ENCODE measurements at places on chromosomes 7 and 10. TPM values are rescaled to one million over a fixed set of nuclear protein-coding genes. Genes with fewer than 3 reads are reported as not detected.

DNA sequence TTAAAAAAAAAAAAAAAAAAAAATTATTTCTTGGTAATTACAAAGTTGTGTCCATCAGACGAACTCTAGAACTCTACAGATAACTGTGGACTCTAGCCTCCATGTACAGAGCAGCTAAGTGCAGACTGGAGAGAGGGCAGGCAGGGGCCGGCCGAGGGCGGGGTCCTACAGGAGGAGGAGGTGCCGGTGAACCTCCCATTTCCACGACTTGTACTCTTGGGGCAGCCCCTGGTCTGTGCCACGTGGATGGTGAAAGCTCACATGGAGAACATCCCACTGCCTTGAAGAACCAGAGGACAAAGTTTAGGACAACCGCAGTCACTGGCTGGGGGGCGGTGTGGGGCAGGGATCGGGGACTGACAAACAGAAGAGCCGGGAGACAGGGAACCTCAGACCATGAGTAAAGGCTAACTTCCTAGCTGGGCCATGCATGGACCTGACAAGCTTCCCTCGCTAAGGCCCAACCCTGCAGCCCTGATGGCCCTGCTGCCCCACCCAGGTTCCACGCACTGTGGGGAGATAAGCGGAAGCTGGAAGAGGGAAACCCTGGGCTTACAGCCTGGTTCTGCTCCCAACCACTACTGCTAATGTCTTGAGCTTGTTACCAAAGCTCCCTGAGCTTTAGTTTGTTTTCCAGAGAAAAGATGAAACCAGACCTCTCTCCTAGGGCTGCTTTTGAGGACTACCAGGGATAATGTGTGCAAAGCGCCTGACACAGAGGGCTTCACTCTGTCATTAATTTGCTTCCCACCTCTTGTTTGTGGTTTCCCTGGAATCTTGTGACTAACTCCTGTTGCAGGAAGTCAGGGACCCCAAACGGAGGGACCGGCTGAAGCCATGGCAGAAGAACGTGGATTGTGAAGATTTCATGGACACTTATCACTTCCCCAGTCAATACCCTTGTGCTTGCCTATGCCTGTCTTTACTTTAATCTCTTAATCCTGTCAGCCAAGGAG lies 16.1 kb upstream of the SEC61G start:
- no peak overlapping the region for H3K4me3 ChIP-seq
- H3K27me3 ChIP-seq, result peaks cover 8% of the 10 kb centered on the region
- no peak for DNase-seq
- H3K36me3 ChIP-seq, result no peaks in the 10 kb centered on the region

- peaks cover 2% of the 10 kb centered on the region for H3K4me1 ChIP-seq
- peak; percentile 57 for DNase-seq
- H3K27me3 ChIP-seq, result no peaks in the 10 kb centered on the region
- no peak overlapping the region for H3K4me3 ChIP-seq
- no peak overlapping the region for H3K27ac ChIP-seq
- H3K36me3 ChIP-seq, result peaks cover 19% of the 10 kb centered on the region
Measured at GRCh38 chr10:119416855-119417254, 125.7 kb downstream of the RGS10 start.

DNA sequence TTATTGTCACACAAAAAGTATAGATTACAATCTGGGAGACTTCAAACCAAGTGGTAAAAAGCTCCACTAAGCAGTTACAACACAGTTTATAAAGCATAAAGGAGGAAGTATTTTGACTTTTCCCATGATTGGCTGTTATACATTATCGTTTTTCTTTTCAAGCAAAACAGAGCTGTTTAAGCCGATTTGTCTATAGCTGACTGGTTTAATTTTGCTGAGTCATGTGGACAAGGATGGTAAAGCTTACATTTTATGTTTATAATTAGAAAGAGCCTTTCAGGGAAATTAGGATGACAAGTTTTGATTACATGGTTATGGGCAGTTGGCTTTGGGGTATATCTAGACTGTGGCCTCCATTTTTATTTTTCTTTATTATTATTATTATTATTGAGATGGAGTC lies 152.5 kb upstream of the STK17A start:
- peaks cover 9% of the 10 kb centered on the region for H3K27me3 ChIP-seq
- H3K27ac ChIP-seq, result no peak overlapping the region
- no peaks in the 10 kb centered on the region for H3K4me1 ChIP-seq

DNA sequence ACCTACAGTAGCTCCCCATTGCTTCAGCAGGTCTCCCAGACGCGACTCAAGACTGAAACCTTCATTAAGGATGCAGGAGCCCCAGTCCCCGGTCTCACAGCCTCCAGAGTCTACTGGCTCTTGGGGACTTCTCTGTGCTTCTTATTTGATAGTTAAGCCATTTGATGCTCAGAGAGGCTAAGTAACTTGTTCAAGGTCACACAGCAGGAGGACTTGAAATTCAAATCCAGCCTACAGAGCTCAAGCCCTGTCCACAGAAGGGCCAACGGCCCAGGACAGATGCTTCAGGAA lies 21.2 kb upstream of the ZMIZ1 start:
- DNase-seq, result no peak
- peaks cover 19% of the 10 kb centered on the region for H3K4me1 ChIP-seq
- peaks cover 8% of the 10 kb centered on the region for H3K27me3 ChIP-seq
- no peaks in the 10 kb centered on the region for H3K36me3 ChIP-seq
- H3K27ac ChIP-seq, result no peak overlapping the region

DNA sequence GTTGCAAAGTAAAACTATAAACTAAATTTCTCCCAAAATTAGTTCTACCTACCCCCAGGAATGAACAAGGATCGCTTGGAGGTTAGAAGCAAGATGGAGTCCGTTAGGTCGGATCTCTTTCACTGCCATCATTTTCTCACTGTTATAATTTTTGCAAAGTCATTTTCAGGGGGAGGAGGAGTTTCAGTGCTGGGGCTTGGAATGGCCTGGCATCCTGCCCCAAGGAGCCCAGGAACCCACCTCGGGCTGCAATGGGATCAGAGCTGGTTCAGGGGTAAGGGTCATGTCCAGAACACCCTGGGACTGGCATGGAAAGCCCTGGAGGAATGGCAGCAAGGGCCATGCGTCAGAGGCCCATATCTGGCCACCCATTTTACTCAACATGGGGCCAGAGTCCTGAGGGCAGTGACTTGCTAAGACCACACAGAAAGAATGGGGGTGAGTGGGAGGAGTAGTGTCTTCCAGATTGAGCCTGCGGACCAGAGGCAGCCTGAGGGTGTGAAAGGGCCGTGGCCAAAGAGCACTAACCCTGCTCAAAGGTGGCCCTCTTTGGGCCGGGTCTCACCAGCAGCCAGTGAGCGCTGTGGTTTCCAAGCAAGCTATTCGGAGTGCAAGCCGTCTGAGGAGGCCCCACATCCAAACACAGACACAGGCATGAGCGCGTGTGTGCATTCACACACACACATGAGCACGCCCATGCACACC lies 31.8 kb downstream of the GPRIN2 start:
- no peak overlapping the region for H3K27ac ChIP-seq
- H3K4me3 ChIP-seq, result no peak overlapping the region
- no peaks in the 10 kb centered on the region for H3K27me3 ChIP-seq
- H3K36me3 ChIP-seq, result no peaks in the 10 kb centered on the region
- peak; percentile 16 for DNase-seq

GRCh38 chr10:21514129-21514817 lies 11.2 kb downstream of the SKIDA1 start:
- H3K27ac ChIP-seq, result no peak overlapping the region
- H3K36me3 ChIP-seq, result no peaks in the 10 kb centered on the region
- peaks cover 64% of the 10 kb centered on the region for H3K27me3 ChIP-seq
- peaks cover 27% of the 10 kb centered on the region for H3K4me1 ChIP-seq
- H3K4me3 ChIP-seq, result no peak overlapping the region
- DNase-seq, result no peak

GRCh38 chr7:121428855-121429489 lies 32.9 kb upstream of the FAM3C start:
- H3K4me3 ChIP-seq, result no peak overlapping the region
- no peak for DNase-seq
- H3K27ac ChIP-seq, result no peak overlapping the region
- peaks cover 16% of the 10 kb centered on the region for H3K4me1 ChIP-seq
- H3K36me3 ChIP-seq, result no peaks in the 10 kb centered on the region
- H3K27me3 ChIP-seq, result peaks cover 2% of the 10 kb centered on the region

DNA sequence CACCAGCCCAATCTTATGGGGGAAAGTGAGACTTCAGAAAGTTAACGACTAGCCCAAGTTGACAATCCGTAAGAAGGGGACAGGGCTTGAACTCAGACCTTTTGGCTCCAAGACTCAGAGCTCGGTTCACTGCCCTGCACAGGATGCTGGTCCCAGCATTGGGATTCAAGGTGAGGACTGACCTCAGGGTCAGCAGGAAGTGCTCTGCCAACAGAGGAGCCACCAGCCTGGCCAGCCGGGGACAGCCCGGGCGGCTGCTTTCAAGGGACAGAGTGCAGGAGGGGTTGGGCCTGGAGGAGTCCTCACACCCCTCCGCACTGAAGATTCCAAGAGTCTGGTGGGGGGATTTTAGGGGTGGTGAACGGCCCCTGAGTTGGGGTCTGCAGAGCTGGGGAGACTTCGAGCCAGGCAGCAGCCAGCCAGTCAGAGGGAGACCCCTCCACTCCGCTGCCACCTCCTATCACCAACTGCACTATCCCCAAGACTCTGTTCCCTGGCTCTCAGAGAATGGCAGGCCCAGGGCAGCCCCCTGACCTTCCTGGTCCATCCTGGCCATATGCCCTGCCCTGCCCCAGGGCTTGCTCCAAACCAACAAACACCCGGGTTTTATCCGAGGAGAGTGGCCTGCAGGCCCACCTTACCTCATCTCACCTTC lies 19.7 kb downstream of the TLL2 start:
- H3K27ac ChIP-seq, result no peak overlapping the region
- no peak overlapping the region for H3K4me3 ChIP-seq
- no peaks in the 10 kb centered on the region for H3K4me1 ChIP-seq
- DNase-seq, result no peak

DNA sequence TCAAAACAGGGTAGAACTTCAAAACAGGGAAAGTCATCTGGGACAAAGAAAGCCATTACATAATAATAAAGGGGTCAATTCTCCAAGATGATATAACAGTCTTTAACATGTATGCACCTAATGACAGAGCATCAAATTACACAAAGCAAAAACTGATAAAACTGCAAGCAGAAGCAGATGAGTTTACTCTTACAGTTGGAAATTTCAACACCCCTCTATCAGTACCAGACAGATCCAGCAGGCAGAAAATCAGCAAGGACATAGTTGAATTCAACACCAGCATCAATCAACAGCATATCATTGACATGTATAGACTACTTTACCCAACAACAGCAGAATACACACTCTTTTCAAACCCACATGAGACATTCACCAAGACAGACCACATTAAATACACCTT lies 233.0 kb upstream of the NEBL start:
- no peaks in the 10 kb centered on the region for H3K27me3 ChIP-seq
- H3K36me3 ChIP-seq, result no peaks in the 10 kb centered on the region
- no peaks in the 10 kb centered on the region for H3K4me1 ChIP-seq
- no peak overlapping the region for H3K4me3 ChIP-seq
- no peak for DNase-seq

- no peaks in the 10 kb centered on the region for H3K36me3 ChIP-seq
- H3K4me3 ChIP-seq, result no peak overlapping the region
- no peak for DNase-seq
- no peak overlapping the region for H3K27ac ChIP-seq
- H3K4me1 ChIP-seq, result peaks cover 21% of the 10 kb centered on the region
- no peaks in the 10 kb centered on the region for H3K27me3 ChIP-seq
Measured at GRCh38 chr10:6917125-6917524, 337.0 kb upstream of the PRKCQ start.

- H3K27ac ChIP-seq, result no peak overlapping the region
- no peaks in the 10 kb centered on the region for H3K4me1 ChIP-seq
- no peak for DNase-seq
- H3K36me3 ChIP-seq, result peaks cover 61% of the 10 kb centered on the region
Measured at GRCh38 chr7:47320296-47320695, 261.6 kb downstream of the TNS3 start.

- no peak for DNase-seq
- no peak overlapping the region for H3K27ac ChIP-seq
- no peak overlapping the region for H3K4me3 ChIP-seq
- no peaks in the 10 kb centered on the region for H3K4me1 ChIP-seq
- no peaks in the 10 kb centered on the region for H3K36me3 ChIP-seq
- peaks cover 8% of the 10 kb centered on the region for H3K27me3 ChIP-seq
Measured at GRCh38 chr7:73881352-73882046, 20.5 kb downstream of the TMEM270 start.

DNA sequence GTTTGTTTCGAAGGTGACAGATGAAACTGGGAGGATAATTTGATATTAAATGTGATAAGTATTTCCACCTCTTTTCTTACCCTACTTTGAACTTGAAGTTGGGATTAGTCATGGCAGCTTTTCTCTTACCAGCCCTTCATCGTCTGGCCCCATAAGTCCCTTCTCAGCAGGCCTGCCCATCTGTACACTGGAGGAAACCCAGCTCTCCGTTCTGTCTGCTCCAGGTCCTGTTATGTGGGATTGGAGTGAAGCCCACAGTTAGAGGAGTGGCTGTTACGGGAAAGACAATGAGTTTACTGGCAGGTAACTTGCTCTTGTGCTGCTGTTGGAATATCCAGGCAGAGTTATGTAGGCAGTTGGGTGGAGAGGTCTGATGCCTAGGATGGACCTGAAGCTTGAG lies 127.3 kb downstream of the CAMK1D start:
- H3K27ac ChIP-seq, result no peak overlapping the region
- peaks cover 50% of the 10 kb centered on the region for H3K4me1 ChIP-seq
- peaks cover 45% of the 10 kb centered on the region for H3K36me3 ChIP-seq
- no peak for DNase-seq

GRCh38 chr7:9776900-9777299 lies 1196.8 kb upstream of the PHF14 start:
- H3K27ac ChIP-seq, result no peak overlapping the region
- no peak overlapping the region for H3K4me3 ChIP-seq
- DNase-seq, result no peak

GRCh38 chr10:22268503-22268902 lies 47.7 kb upstream of the COMMD3 start:
- H3K27ac ChIP-seq, result no peak overlapping the region
- no peak for DNase-seq
- H3K36me3 ChIP-seq, result no peaks in the 10 kb centered on the region
- H3K4me1 ChIP-seq, result no peaks in the 10 kb centered on the region
- H3K27me3 ChIP-seq, result peaks cover 26% of the 10 kb centered on the region

GRCh38 chr7:41977151-41977651 lies 259.8 kb downstream of the GLI3 start:
- peaks cover 9% of the 10 kb centered on the region for H3K27me3 ChIP-seq
- H3K36me3 ChIP-seq, result no peaks in the 10 kb centered on the region
- H3K4me3 ChIP-seq, result no peak overlapping the region
- no peaks in the 10 kb centered on the region for H3K4me1 ChIP-seq

Gene TSC22D4
- 60.2 TPM for total RNA-seq

Gene PLOD3
- 29.8 TPM for total RNA-seq

Gene KEL
- total RNA-seq, result 0.37 TPM

Gene ST8SIA6
- 0.13 TPM for total RNA-seq

Gene TAS2R3
- total RNA-seq, result 2.8 TPM

Gene PVRIG
- 17.1 TPM for total RNA-seq
